Mammary epithelial cell (primary cell): ENCODE measurements at places on chromosomes 5 and 9. TPM values are rescaled to one million over a fixed set of nuclear protein-coding genes. Genes with fewer than 3 reads are reported as not detected.
A peak's percentile ranks its signal among the peaks of the same experiment; 100 is the strongest.

Gene ZDHHC11
- 10.6 and 13.4 TPM in 2 replicates for total RNA-seq

Gene CTXN3
- not detected in 2 replicates for total RNA-seq

Gene MYMK
- not detected for total RNA-seq

Gene CCL27
- total RNA-seq = not detected

Gene WDR70
- total RNA-seq = 25.2 and 38.1 TPM in 2 replicates

Gene FRMD3
- 0.19 TPM in 1 of 2 replicates, not detected in the other for total RNA-seq

Gene WNT8A
- total RNA-seq = not detected in 2 replicates

Gene LRRC26
- total RNA-seq = not detected in 2 replicates

Gene DMRT3
- total RNA-seq = not detected

Gene PALM2AKAP2
- total RNA-seq = 49.0 TPM

GRCh38 chr9:86975036-86975435 lies 27.7 kb upstream of the GAS1 start:
- no peak for DNase-seq

DNA sequence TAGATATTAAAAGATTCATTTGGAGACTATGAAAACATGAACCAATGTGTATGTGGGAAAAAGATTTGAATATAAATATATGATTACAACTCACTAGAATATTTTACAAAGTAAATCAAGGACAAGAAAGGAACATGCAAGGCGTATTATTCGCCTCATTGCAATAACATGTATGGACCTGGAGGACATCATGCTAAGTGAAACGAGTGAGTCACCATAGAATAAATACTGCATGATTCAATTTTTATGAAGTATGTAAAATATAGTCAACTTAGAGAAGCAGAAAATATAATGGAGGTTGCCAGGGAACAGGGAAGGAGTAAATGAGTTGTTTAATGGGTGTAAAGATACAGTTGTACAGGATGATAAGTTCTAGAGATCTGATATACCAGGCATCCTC lies 4.9 kb downstream of the TXNDC8 start:
- no peak for DNase-seq

DNA sequence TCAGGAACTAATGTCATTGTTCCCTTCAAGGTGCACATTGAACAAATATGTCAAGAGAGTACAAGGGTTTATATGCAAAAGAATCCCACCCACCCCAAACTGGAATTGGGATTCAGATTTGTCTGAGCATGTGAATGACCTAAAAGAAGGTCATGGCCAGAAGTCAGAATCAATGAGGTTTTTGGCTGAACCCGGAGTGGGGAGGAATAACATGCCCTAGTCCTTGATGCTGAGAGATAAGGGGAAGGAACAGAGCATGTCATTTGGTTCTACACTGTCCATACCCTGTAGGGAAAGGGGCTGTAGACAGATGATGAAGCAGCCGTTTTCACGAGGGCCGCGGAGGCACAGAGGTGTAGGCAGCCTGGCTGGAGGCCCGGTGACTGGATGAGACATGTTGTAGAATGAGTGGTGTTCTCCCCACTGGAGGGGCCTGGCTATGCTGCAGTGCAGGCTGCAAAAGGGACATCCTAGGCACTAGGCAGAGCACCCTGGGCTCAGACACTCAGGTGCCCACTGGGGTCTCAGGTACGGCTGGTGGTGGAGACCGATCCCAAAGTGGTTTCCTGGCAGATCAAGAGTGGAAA lies 65.9 kb downstream of the ZFAND5 start:
- DNase-seq = no peak

DNA sequence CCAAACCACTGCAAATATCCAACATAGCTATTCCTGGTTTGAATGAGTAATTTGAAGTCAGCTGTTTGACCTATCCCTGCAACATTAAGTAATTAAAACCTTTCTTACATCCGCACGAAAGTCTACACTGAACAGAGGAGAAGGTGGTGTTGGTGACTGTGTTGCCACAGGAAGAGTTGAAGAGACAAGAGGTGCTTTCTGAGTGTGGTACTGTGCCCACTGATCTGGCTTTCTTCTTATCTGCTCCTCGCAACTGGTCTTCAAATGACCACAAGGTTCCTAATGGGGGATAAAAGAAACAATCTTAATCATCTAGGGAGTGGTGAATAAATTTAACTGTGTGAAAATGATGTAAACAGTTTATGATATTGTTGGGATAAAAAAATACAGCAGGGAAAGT lies 29.4 kb upstream of the PDCL start:
- DNase-seq = no peak

GRCh38 chr9:111836311-111836710 lies 41.6 kb upstream of the SHOC1 start:
- no peak for DNase-seq

- peak; percentile 77 for DNase-seq
Observed at GRCh38 chr5:150142959-150143349, 12.7 kb downstream of the PDGFRB start.

GRCh38 chr5:82287625-82288024 lies 9.5 kb upstream of the RPS23 start:
- DNase-seq = no peak

DNA sequence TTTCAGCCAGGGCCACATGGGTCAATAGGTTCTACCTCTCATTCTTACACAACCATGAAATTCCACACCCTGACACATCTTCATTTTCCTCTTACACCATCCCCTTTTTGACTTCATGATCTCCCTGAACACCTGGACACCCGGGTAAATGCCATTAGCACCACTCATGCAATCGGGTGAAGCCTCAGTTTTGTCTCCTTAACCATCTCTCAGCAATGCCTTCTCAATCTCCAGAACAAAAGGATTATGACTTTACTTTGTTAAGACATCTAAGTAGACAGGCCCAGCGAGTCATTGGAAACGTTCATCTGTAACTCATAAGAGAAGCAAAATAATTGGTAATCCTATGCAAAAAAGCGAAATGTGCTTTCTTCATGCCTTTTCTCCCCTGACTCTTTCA lies 49.9 kb downstream of the ADAMTS12 start:
- DNase-seq = peak; percentile 94

GRCh38 chr5:83507431-83507830 lies 35.9 kb downstream of the VCAN start:
- no peak for DNase-seq

- DNase-seq = no peak
Observed at GRCh38 chr9:132197856-132198550, 36.1 kb downstream of the NTNG2 start.

GRCh38 chr9:89879276-89879675 lies 274.5 kb downstream of the GADD45G start:
- DNase-seq = no peak

- DNase-seq = no peak
Observed at GRCh38 chr9:95770653-95771131, 104.8 kb upstream of the ERCC6L2 start.

DNA sequence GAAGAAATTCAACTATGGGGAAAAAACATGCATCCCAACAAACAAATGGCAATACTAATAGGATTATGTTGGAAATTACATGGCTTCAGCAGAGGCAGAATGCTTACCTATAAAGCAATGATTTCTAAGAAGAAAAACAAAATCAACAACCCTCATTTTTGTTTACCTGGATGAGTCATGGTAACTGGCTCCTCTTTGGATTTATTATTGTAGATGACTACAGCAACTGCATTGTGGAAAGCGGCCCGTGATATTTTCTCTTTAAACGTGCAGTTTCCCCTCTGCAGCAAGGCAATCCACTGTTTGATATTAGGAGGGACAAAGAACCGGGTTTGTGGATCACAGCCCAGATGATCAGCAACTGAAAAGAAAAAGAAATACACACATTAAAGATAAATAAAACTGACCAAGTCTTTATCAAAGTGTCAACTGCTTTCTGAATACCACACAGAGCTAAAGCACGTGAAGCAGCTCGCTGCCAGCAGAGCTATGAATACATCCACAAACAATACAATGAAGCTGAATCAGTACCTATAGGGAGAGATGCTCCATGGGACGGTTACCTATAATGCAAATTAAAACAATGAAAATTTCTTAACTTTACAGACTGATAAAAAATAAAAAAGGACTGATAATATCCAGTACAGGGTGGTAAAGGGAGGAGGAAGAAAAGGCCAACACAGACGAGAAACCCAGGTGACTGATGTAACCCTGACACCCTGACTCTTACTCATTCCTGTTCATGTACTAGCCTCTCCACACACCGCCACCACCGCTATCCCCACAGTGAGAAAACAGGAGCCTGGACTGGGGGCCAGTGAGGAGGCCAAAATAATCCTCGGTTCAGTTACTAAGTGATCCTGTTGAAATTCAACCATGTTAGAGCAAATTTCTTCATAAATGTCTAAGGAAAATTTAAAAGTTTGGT lies 31.0 kb downstream of the RNF130 start:
- no peak for DNase-seq

- DNase-seq = no peak
Observed at GRCh38 chr5:74092766-74093165, 466.8 kb downstream of the ARHGEF28 start.

DNA sequence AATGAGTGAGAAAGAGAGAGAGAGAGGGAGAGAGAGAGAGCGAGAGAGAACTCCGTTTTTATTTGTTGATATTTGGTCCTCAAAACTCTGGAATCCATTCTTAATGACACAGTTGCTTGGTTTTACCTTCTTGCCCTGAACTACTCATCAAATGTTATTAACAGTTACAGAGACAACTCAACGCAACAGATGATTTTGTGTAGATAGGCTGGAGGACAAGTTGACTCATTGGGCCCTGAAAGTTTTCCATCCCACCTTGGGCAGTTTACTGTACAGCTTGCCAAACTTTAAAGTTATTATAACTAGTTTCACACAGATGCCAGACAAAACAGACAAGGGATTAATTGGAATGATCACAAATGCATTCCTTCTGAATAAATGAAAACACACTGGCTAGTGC lies 339.9 kb downstream of the ARL15 start:
- DNase-seq = no peak

- DNase-seq = no peak
Observed at GRCh38 chr5:52838326-52839015, 50.8 kb downstream of the ITGA1 start.

DNA sequence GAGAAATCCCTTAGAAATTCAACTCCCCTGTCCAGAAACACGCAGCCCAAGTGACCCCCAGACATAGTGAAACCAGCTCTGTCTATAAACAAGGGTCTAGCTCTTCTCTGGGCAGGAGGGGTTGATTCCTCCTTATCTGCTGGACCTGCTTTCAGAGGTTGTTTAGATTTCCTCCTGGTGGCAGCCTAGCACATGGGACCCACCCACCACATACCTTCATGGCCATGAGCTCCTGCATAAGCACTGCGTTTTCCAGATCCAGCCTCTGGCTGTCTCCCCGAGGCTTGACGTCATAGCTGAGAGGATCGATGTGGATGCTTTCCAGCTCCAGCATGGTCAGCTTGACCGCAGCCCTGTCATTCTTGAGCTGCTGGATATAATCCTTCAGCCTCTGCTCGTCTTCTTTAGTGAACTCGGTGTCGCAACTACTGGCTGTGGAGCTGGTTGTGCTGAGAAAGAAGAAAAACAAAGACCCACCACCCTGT lies 77.0 kb downstream of the DCP2 start:
- no peak for DNase-seq

- no peak for DNase-seq
Observed at GRCh38 chr5:33933723-33934169, 2.4 kb upstream of the RXFP3 start.

DNA sequence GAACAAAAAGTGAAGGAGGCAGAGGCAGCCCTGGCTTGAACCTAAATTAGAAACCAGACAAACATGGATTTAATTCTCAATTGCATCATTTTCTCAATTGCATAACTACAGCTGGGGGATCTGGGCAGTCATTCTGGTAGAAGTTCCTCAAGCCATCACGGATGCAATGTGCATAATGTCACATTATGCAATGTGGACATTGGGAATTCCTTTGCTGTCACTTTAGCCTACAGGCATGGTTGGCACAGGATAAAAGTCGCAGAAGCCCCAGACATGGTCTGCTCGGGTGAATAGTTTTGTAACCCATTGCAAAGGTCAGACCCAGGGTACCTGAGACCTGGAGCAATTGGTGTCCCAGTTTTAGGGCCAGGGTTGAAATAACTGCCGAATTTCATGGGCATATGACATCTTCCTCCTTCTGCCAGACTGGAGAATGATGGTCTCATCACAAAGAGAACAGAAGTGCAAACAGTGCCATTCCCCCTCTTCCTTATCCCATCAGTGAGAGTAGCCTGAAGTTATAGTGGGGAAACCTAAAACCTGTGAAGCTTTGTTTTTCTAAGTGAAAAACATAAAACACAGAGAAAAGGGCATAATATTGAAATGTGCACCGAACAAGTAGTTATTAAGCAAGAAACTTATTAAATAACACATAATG lies 290.8 kb downstream of the MSX2 start:
- DNase-seq = no peak

DNA sequence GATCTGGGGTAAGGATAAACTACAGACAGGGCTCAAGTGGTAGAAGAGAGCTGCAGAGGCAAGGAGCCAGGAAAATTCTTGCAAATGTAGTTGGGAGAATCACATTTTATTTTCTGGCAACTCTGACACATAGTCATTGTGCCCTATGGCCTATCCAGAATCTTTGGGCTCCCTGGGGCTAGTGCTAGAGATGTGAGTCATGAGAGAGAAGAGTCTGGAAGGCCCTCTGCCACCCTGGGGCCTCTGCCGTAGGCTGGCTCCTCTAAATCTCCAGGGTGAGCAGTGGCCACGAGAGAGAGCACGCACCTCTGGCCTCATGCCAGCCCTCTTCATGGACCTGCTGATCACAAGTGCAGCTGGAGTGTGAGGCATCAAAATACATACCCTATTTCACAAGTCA lies 74.3 kb upstream of the SSBP2 start:
- DNase-seq = peak; percentile 77

DNA sequence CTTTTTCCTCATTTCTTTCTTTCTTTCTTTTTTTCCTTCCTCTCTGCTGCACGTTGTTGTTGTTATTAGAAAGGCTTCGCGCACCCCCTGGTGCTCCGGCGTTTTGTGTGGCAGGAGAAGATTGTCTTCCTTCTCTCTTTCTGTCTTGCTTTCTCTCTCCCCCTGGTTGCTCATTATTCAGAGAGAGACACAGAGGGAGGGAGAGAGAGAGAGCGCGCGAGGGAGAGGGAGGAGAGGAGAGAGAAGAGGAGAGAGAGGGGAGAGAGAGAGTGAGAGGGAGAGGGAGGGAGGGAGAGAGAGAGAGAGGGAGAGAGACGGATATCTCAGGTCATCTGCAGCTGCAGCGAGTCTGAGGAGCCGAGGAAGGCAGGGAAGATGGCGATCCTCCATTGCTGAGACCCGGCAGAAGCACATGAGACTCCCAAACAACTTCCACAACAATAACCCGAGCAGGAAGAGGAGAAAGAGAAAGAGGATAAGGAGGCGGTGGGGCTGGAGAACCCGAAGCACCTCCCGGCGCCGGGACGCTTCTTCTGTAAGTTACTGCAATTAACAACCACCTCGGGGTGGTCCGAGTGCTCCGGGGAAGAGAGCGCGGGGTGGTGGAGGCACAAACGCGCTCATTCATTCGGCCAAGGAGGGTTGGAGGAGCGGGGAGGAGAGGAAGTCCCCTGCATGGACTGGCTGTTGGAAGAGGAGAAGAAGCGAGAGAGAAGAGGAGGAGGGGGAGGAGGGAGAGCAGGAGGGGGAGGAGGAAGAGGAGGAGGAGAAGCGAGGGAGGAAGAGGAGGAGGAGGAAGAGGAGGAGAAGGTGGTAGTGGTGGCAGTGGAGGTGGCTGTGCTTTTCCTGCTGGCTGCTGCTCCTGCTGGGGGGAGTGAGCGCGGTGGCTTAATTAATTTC lies at the start of gene ZNF462:
Gene ZNF462 (plus strand): TSS at position 346 of the 900 bp plus-strand sequence. CDS start 60,218 bp downstream, outside the sequence.
- peak; percentile 76 for DNase-seq

GRCh38 chr5:140402258-140403074 lies 833 bp downstream of the ANKHD1 start:
- peak; percentile 63 for DNase-seq

- no peak for DNase-seq
Observed at GRCh38 chr5:15858326-15858725, 321.3 kb downstream of the MARCHF11 start.
